ENCODE measurements at places on chromosomes 5 and 9.

GRCh38 chr9:95313010-95313498 lies 4.5 kb downstream of the FANCC start:
- DNase-seq, result peak; percentile 22

GRCh38 chr5:154647761-154648145 lies 107.4 kb upstream of the LARP1 start:
- DNase-seq, result no peak

- no peak for DNase-seq
Measured at GRCh38 chr5:57174128-57174889, 450 bp downstream of the GPBP1 start.

- DNase-seq, result no peak
Measured at GRCh38 chr9:4603830-4604229, 58.3 kb upstream of the PLPP6 start.

- no peak for DNase-seq
Measured at GRCh38 chr9:110206389-110206788, 1.6 kb downstream of the C9orf152 start.

- peak; percentile 72 for DNase-seq
Measured at GRCh38 chr5:176533894-176534611, 3.1 kb downstream of the RNF44 start.

GRCh38 chr5:148849461-148849860 lies 23.1 kb downstream of the ADRB2 start:
- DNase-seq, result peak; percentile 83

GRCh38 chr5:57550132-57550531 lies 67.5 kb upstream of the ACTBL2 start:
- no peak for DNase-seq

DNA sequence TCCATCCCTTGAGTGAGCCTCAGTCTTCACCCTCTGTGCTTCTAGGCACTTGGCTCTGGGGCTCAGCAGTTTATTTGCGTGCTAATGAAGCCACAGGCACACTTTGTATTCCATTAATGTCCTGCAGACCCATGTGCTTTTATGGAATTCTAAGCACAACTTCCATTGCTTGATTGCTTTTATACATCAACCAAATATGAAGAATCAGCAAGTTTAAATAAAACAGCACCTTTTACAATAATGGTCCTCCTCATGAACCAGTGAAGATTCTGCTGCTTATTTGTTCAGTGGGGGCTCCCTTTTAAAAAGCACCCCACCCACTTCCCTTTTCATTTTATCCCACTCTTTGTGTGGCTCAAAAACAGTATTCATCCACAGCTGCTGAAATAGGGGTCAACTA lies 60.2 kb downstream of the DCP2 start:
- no peak for DNase-seq

DNA sequence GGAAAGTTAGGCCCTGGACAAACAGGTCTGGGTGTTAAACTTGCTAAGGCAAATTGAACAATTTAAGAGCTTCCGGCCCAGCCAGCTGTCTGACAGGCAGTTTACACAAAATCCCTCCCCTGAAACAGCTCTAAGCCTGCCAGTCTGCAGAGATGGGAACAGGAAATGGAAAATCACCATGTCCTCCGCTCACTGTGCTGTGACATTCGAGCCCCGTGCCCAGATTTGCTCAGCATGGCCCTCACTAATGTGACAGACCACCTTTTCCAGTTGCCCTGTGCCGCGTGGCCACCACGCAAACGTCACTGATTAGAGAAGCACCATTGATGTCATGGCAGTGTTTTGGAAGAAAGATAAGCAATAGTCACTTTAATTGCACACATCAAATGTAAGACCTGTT lies 41.0 kb downstream of the CCNJL start:
- DNase-seq, result peak; percentile 49

DNA sequence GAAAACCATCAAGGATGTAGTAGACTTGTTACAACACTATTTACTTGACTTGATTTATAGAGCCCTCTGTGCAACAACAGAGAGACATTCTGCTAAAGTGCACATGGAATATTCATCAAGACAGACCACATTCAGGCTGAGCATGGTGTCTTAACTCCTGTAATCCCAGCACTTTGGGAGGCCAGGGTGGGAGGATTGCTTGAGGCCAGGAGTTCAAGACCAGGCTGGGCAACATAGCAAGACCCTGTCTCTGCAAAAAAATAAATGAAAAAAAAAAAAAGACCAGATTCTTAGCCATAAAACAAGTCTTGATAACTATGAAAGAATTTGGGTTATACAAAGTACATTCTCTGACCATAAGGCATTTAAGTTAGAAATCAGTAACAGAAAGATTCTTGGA lies 25.3 kb downstream of the DENND4C start:
- no peak for DNase-seq

GRCh38 chr9:110996436-110997220 lies 41.6 kb downstream of the LPAR1 start:
- no peak for DNase-seq

GRCh38 chr5:175709276-175709781 lies 51.5 kb downstream of the HRH2 start:
- DNase-seq, result no peak

GRCh38 chr5:66277981-66278380 lies 133.9 kb downstream of the SREK1 start:
- no peak for DNase-seq

GRCh38 chr9:131478421-131478868 lies 24.3 kb upstream of the POMT1 start:
- peak; percentile 66 for DNase-seq

GRCh38 chr5:95916687-95917085 lies 45.0 kb downstream of the ELL2 start:
- DNase-seq, result no peak

DNA sequence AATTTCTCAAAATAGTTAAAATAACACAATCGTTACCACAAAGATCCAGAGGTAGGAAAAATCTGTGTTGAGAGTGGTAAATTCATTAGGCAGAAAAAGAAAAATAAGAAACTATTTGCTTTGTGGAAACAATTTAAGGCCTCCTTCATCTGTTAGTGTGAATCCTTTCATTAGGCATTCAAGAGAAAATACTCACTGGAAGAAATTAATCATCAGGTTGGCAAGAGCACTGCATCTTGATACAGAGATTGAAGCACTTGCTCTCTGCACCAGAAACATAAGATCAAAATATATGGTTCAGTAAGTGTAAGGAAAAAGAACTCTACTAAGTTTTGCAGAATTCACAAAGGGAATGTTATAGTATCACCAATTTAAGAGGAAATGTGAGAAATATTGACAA lies 44.4 kb downstream of the TTC39B start:
- DNase-seq, result no peak

- no peak for DNase-seq
Measured at GRCh38 chr9:85713897-85714296, 27.9 kb downstream of the AGTPBP1 start.

GRCh38 chr5:141875795-141876627 lies 2.2 kb downstream of the PCDH1 start:
- DNase-seq, result peak; percentile 42

DNA sequence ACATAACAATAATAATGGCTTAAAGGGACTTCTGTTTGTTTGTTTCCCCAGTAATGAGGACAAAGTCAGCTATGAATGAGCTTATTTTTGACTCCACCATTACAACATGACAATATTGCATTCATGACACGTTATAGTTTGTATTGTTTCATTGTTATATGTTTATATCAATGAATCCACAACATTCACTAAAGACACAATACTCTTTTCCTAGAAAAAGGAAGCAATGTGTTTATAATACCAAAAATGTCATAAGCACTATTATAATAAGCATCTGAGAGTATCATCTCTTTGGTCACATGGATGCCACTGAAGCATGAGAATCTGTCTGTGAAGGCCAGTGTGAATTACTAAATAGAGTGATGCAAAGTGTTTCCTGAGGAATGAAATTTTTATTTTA lies 1026.9 kb upstream of the C9orf72 start:
- DNase-seq, result no peak

DNA sequence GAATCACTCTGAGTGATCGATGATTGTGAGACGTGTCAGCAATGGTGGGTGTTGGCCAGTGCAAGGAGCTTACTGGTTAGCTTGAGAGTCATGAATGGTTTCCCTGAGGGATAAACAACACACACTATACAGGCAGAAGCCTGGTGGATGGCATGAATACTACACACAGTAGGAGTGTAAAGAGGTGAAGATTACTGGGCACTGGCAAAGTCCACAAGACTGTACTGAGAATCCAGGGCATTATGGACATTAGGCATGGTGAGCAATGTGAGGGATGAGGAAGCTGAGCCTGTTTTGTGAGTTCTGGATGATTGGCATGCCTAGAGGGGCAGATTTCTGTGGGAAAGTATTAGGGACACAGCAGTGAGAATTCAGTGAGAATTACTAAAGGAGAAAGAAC lies 71.3 kb downstream of the KDM4C start:
- no peak for DNase-seq

DNA sequence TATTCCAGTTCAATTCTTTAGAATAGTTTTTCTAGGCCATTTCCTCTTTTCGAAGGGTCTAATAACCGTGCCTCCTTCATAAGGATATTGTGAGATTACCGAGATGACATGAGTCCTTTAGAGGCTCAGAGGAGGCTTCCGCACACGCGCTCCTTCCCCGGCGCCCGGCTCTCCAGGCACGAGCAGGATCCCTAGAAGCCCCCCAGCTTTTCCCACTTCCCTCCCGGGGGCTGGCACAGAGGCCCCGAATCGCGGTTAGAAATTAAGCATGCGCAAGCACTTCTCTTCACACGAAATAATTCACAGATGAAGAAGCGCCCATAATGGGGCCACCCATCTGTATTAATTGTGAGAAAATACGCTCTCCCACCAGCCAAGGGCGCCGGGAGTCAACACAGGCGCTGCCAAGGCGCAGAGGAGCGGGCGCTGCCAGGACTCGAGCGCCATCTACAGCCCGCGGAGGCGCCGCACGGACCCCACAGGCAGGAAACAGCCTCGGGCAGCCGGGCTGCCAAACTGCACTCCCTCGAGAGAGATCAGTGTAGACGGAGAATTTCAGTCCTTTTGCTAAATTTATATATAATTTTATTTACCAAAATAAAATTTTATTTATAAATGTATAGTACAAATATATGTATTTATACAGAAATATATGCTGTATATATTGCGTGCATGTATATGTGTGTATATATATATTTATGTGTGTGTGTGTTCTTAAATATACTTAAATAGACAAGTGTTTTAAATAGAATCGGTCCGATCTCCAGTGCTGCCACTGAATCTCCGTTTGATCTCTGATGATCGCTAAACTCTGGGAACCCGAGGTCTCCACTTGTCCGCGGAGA lies 258.1 kb upstream of the NFIL3 start:
- DNase-seq, result peak; percentile 87

GRCh38 chr9:73199448-73199847 lies 47.8 kb downstream of the ANXA1 start:
- no peak for DNase-seq

DNA sequence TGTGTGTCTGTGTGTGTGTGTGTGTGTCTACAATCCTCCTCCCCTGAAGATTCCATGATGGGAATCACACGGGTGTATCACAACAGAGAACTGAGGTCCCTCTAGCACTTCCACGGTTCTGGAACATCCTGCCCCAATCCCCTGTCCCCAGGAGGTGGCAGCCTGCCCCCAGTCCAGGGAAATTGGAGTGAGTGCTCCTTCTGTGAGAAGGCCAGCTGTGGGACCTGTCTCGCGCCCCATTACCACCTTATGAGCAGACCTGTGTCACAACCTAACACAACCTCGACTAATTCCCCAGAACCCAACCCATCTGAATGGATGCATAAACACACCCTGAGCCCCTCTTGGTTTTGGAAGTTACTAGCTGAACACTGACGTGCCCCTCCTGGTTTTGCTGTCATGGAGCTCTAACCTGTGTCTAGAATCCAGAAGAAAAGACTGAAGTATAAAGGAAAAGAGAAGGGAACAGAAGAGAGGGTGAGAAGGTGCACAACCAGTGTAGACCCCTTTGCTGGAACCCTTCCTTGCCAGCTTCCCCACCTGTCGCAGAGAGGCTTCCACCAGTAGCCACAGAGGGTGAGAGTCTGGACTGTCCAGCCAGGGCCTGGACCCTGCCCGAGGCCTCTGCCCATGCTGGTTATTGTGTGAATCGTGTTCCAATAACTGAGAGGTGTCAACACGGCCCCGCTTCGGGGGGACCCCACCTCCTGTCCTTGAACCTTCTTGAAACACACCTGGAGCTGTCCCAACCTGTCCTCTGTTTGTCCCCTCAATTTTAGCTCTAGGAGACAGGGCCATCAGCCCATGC lies 3.4 kb downstream of the BTNL9 start:
- no peak for DNase-seq

GRCh38 chr5:37899037-37899436 lies 59.2 kb upstream of the GDNF start:
- no peak for DNase-seq

DNA sequence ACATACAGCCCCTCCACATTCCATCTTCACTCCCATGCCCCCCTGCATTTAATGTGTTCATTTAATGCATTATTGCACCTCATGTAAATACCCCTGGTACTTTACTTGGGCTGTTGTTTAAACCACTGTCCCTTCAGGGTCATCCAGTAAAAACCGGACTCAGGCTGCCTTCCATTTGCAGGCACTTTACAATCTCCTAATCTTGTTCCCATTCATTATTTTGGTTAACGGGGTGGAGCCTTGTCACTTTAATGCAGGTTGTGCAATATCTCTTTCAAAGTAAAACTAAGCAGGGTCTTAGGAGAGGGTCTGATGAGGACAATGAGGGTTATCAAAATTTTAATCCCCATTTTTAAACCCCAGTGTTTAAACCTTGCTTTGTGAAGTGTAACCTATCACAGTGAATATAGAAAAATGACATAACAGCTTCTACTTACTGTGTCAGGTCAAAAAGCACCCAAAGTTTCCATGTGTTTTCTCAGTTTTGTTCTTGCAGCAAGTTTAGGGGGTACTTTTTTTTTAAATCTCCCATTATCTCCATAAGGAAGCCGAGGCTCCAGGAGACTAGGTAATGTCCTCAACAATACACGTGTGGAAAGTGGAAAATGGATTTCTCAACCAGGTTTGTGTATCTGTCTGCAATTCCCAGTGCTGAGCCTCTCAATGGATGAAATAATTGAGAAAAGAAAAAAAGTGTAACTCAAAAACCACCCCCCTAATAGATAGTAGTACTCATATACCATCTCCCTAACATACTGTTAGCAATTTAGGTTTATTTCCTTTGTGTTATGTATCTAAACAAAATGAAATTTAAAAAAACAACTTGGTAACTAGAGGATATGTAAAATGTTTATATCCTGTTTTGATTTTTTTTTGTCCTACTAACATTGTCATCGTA lies 54.2 kb upstream of the SPRY4 start:
- DNase-seq, result no peak

GRCh38 chr5:8576178-8576577 lies 707.2 kb downstream of the MTRR start:
- DNase-seq, result no peak

Measured in common myeloid progenitor, CD34-positive (primary cell).